Stimulated activated CD8-positive, alpha-beta memory T cell treated with anti-CD3 and anti-CD28 coated beads, Interleukin-4, amount 100 ng/mL, for 4 hours (primary cell): ENCODE measurements at places on chromosomes 12 and 14.

DNA sequence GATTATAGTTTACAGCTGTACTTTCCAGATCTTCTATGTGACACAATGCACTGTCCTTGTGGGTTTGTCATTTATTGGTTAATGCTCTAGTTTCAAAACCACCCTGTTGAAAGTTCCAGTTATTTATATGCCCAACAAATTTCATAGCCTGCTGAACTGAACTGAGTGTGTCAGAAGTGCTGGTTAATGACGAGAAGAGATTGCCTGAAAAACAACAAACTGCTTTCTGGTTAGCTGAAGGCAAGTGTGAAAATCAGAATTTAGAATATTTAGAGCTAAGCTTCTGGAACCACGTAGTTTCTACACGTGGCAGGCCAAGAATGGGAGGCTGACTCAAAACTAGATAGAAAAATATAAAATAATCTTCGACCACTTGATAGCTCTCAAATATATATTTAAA, 19.1 kb upstream of the RIN3 start:
- no peak for DNase-seq

DNA sequence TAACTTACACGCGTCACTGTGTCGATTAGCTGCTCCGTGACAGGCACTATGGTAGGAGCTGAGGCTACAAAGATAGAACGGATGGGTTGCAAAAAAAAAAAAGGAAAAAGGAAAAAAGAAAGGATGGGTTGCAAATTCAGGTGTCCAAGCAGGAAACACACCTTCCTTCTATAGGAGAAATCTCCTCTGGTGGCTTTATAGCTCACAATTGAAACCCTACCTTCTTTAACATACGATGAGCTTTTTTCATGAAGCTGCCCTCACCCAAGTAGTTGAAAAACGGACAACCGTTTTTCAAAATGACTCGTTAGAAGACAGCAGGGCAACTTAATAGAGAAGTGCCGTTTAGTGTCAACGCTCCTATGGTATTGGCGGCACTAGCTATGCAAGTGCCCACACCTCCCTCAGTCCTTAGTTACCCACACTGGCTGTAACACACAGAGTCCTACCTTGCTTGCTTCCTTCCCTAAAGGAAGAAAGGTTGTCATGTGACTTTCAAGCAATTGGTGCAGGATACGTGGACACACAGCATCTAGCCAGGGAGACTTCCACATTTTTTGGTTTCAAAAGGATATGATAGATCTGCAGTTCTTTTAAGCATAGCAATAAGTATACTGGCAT, 682 bp upstream of the TRIP11 start:
- no peak for DNase-seq

DNA sequence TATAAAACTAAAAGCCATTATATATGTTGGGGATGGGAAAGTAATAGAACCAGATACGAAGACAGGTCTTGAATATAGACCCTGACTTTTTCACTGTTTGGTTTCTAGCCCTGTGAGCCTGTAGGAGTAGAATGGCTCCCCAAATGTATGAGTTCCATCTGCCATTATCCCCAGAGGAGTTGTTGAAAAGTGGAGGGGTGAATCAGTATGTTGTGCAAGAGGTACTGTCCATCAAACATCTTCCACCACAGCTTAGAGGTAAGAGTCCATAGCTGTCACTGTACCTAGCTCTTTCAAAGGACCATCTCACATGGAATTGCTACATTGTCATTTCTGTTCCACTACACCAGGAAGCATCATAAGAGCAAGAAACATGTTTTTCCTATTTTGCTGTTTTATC, 1.1 kb downstream of the NCAPD2 start:
- DNase-seq = no peak

DNA sequence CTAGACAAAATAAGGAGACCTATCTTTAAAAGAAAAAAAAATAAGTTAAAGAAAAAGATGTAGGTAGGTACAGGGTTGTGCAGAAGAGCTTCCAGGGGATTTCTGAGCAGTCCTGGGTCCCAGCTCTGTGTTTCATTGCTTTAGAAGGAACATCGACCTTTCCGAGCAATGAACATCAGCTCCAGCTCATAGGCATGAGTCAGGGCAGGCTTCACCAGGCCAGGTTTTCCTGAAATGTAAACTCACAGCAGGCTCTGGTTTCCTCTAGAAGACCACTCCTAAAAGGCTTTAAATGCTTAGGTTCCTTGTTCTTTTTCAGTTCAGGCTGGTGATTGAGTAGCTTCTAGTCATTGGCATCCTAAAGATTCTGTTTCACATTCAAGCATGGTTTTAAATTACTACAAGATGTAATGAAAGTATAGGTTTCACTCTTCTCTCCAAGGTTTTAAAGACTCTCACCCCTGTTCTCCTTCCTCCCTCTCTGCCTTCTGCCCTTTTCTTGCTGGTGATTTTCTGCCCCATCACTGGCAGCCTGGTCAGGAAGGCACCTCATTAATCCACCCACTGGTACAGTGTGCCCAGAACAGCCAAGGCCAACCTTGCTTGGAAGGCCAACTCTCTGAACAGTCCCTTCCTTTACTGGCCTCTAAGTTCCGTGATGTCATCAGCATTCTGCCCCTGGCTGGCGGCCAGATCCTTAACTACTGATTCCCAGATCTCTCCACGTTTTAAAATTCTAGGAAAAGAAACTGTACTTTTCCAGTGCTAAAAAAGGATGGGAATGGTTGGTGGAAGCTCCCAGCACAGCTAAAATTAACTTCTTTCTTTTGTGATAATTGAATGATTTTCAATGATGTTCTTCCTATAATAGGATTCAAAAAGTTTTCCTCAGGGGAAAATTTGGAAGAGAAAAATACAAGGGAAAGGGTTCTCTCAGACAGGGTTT, 109.4 kb upstream of the HIF1A start:
- no peak for DNase-seq

DNA sequence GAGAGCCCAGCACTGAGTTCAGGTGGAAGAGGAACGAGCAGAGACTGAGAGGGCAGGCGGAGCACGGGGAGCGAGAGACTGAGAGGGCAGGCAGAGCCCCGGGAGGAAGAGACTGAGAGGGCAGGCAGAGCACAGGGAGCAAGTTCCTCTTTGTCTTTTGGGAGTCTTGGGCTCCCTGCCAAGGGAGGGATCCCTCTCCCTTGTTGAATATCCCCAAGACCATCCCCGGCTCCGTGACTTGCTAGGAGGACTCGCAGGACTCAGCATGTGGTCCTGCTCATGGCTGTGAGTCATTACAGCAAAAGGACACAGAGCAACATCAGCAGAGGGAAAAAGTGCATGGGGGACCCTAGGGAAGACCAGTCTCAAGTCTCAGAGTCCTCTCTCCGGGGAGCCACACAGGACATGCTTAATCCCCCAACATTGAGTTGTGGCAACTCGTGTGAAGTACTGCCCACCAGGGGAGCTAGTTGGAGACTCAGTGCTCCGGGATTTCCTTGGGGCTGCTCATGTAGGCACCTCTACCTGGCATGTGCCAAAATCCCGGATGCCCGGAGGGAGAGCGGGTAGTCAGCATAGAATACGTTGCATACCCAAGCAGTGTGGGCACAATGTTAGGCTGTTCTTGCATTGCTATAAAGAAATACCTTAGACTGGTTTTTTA, 81.0 kb downstream of the CCDC92 start:
- no peak for DNase-seq

DNA sequence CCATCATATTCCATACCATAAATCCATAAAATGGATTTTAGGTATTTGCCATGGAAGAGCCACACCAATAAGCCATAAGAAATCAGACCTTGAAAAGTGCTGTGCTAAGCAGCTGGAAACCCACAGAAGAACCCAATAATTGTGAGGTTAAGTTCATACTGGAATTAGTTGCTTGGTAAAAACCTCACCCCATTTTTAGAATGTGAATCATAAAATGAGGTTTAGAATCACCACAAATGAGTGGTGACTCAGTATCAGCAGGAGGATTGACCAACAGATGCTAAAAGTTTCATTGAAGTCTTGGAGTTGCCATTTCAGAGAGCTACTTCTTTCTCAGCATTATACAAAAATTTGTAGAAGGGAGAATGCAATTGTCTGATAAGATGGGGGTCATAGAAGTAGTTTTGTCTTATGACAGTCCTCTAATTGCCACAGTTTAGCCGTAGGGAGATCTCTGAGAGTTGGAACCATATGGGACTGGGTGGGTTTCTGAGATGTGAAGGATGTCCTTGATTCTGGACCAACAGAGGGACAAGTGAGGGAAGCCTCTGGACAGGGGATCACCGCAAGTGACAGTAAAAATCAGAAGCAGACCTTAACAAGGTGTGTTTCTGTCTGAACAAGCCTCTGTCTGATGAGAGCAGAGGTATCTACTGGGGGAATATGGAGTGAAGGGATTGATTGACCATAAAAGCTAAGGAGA, 1.4 kb upstream of the STON2 start:
- no peak for DNase-seq

GRCh38 chr12:2004113-2004929, at the start of gene DCP1B:
DCP1B (minus strand) TSS chr12:2004457; CDS start chr12:2004431, 26 bp downstream.
- DNase-seq = peak; percentile 82

GRCh38 chr14:94077111-94077821, 3.7 kb downstream of the DDX24 start:
- no peak for DNase-seq

GRCh38 chr12:113232089-113232839, 11.0 kb downstream of the TPCN1 start:
- DNase-seq = no peak

GRCh38 chr12:130491421-130492357, 154.0 kb downstream of the PIWIL1 start:
- DNase-seq = no peak

DNA sequence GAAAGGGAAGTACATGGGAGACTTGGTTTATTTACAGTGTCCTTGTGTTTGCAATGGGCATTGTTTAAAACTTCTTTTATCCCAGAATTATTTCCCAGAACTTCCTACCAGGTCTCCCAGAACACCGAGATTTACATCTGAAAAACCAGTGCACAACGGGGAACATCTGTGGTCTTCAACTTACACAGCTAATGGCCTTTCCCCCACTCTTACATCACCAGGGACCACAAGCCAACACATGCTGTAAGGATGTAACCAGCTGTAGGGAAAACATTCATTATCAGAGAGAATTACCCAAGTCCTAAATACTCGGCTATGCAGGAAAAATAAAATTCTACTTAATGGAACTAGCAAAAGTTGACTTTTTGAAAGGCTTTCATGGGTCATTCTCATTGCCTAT, 267.6 kb downstream of the DUSP6 start:
- DNase-seq = no peak

- no peak for DNase-seq
Observed at GRCh38 chr14:64196056-64196455, 98.1 kb downstream of the ESR2 start.

- no peak for DNase-seq
Observed at GRCh38 chr14:24630872-24631477, 3.0 kb downstream of the GZMB start.

GRCh38 chr14:63857466-63858030, 4.7 kb downstream of the SYNE2 start:
- no peak for DNase-seq

- DNase-seq = no peak
Observed at GRCh38 chr12:3117144-3117581, 40.0 kb downstream of the TSPAN9 start.

DNA sequence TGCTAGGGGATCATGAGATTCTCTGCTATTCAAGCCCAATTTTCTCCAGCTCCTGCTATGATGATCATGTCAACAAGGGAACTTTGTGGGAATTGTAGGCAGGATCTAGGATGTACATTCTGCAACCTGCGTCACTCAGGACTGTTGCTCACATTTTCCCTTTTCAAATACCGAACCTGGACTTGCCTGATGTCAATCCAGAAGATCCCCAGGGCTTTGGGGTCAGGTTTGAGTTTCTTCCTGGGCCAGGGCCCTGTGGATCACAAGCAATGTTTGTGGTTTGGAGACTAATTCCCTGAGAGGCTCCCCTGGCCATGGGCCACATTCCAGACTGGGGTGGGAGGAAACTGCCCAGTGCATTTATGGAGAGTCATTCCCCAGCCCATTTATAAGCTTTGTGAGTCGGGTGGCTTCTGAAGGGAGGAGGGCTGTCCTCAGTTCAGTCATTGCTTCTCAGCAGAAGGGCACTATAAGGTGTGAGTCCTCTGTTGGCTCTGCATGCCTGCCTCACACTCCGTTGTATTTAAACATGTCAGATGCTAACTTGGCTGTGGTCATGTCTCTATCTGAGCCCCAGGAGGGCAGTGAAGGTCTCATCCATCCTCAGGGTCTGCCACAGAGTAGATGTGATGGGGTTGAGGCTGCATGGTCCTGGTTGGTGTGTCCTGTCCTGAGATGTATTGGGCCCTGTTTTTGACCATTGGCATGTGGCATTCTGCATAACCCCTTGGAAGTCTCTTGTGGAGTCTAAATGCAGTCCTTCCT, 6.5 kb downstream of the KRT86 start:
- no peak for DNase-seq

GRCh38 chr14:84750763-84751554, 779.0 kb upstream of the FLRT2 start:
- DNase-seq = no peak

DNA sequence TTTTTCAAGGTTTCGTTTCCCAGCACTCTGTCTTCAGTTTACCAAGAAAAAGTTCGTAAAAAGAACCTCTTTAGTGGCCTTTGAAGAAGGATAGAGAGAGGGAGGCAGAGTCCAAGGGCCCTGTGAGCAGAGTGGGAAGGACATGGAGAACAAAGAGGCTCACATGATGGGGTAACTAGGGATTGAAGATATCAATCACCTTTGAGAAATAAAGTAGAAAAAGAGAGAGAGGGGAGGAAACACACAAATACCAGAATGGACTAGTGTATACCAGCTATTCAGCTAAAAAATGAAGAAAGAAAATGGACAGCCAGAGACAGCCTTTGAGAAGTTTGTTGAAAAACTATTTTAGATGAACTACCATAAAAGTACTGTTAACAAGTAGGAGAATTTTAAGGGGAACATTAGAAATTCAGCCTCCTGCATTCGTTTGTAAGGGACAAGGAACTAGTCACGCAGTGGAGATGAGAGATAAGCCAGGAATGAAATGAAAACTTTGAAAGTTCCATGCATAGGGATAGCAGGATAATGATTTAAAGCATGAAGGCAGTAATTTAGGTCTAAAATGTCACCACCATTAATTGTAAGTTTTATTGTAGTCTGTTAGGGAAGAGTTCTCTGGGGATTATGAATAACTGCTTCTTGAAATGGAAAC, 82.1 kb downstream of the SPTSSA start:
- no peak for DNase-seq

- no peak for DNase-seq
Observed at GRCh38 chr14:68966872-68967301, 12.2 kb downstream of the ACTN1 start.

DNA sequence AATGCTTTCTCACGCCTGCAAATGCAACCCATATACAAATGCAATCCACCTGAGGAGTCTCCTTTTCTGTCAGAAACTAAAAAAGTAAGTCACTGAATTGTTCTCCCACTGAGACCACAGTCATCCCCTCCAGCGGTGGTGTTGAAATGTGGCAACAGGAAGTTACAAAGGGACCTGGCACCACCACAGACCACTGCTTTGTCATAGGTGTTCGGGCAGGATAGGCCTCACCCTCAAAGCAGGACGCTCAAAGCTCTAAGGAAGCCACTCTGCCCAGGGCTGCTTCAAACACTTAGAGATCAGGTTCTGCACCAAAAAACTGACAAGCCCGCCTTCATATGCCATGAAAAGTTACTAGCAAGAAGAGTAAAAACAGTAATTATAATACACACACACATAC, 11.3 kb downstream of the PHLDA1 start:
- DNase-seq = peak; percentile 65

- DNase-seq = no peak
Observed at GRCh38 chr14:76941946-76942805, 86.3 kb downstream of the IRF2BPL start.
